Testis (tissue), 5 donors: ENCODE measurements at places on chromosomes 5 and 9.

DNA sequence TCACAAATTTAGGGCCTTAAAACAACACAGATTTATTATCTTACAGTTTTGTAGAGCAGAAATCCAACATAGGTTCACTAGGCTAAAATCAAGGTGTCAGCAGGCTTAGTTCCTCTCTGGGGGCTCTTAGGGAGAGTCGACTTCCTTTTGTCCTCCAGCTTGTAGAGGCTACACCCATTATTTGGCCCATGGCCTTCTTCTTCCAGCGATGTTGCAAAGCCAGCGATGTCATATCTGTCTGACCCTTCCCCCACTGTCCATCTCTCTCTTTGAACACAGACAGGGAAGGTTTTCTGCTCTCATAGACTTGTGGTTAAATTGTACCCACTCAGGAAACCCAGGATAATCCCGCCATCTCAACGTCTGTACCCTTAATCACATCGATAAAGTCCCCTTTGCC lies 60.3 kb upstream of the SHB start:
- DNase-seq = no peak

DNA sequence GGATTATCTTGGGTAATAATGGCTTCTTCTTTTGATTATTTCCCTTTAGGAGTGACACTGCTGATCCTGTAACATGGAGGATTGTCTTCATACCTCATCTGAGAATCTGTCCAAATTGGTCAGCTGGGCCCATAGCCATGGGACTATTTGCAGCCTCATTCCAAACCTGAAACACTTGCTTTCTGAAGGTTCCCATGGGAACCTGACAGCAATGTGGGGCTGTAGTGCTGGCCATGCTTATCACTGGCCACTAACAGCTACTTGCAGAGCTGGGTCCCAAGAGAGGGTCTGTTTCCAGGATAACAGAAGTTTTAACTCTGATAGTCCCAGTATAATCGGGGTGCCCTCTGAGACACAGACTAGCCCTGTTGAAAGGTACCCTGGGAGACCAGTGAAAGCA lies 87.4 kb downstream of the KIAA1958 start:
- DNase-seq = no peak

DNA sequence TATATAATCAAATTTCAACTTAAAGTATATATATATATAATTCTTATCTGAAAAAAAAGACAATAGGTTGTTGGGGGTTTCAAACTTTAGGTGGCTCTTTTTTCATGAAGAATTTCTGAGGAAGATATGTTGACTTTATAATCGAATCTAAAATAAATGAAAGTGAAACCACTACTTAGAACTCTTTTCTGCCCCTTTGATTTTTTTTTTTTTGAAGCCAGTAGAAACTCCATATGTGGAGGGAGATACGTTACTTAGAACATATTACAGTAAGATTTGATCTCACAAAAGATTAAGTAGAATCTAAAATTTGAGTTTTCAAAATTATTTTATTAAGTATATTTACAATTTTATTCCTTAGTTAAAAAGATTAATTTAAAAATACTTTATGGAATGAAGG lies 96.9 kb downstream of the ATG10 start:
- no peak for DNase-seq

DNA sequence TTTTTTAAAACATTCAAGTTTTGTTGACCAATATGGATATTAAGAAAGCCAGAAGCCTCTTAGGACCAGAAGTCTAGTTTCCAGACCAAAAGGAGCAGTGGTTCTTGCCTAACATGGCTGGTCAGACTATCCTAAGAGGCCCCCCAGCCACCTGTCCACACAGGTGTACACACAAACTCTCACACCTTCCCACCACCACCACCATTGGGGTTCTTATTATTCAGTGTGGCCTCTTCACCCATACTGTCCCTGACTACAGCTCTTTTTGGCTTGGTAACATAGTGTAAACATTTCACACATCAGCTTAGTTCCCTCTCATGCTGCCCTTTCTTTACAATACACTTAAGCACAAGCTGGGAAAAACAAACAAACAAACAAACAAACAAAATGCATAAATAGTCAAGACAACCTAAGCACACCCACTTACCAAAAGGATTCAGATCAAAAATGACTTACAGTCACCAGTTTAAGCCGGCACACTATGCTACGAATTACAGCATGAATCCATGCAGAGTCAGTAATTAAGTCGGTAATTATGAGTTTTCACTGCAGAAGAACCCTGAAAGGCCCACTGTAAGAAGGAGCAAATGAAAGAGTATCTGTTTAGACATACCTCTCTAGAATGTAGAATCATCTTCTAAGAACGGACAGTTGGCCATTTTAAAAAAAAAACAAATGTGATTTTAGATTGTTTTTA lies 9.5 kb downstream of the LHFPL2 start:
- no peak for DNase-seq

GRCh38 chr9:70044490-70045307 lies 1.1 kb downstream of the MAMDC2 start:
- peak; percentile 56 for DNase-seq

GRCh38 chr5:154567155-154567554 lies 89.1 kb upstream of the HAND1 start:
- no peak for DNase-seq

DNA sequence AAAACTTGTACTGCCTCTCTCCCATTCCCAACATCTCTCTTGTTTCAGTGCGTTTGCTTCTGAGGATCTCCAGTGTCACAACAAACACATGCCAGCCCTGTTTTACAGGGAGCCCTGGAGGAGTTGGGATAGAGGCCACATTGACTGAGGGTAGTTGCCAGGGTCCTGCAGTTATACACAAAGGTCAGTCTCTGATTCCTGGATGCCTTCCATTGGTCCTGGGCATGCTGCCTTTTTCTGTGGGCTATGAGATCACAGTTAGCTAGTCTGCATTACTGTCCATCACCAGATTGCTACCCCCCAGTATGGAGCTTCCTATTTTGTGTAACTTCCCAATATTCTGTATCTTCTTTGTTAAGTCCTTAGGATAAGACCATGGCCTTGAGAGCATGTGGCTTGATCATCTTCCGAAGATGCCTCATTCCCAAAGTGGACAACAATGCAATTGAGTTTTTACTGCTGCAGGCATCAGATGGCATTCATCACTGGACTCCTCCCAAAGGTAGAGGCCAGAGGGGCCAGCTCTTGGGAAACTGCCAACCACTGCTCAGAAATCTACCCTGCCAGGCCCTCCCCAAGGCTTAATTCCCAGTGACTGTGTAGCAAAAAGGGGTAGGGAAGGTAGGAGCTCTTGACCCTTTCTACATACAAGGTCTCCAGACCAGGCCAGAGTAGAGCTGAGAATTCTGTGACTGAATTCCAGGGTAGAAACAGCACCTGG lies 9.5 kb downstream of the NUDT2 start:
- no peak for DNase-seq

DNA sequence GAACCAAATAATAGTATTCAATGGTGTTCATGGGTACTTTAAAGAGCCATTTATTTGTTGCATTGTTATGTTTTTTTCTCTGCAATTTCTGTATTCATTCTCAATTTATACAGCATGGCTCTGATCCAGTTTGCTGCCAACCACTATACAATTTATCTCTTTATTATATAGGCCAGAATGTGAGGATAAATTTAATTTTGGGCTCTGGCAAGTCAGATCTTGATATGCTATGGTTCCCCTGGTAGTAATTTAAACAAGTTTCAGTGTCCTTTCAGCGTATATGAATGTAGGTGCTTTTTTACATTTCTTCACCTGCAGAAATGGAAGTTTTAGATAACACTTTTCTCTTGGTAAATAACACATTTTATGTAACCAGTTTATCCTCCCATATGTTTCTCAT lies 1118.0 kb upstream of the SEMA6A start:
- no peak for DNase-seq

GRCh38 chr9:93183663-93184431 lies at the start of gene WNK2:
Gene WNK2 (plus strand): TSS chr9:93184139. CDS start chr9:93184930, 791 bp downstream.
- peak; percentile 50 for DNase-seq

- DNase-seq = no peak
Measured at GRCh38 chr9:128908372-128908771, 12.4 kb upstream of the PHYHD1 start.

DNA sequence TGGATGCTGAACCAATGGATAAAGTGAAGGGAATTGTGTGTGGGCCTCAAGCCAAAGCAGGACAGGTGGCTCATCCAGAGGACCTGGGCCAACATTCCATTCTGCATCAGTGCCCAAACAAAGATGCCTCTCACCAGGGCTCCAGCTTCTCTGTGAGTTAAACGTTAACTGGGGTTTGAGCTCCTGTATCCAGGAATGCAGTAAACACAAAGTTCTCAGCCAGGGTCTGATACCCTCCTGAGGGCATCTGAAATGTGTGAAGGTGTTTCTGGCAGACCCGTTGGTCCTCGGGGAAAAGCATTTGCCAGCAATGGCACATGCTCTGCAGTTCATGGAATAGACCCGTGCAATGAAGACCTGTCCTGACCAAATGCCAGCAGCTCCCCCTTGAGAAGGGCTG lies 33.9 kb upstream of the AOPEP start:
- no peak for DNase-seq

DNA sequence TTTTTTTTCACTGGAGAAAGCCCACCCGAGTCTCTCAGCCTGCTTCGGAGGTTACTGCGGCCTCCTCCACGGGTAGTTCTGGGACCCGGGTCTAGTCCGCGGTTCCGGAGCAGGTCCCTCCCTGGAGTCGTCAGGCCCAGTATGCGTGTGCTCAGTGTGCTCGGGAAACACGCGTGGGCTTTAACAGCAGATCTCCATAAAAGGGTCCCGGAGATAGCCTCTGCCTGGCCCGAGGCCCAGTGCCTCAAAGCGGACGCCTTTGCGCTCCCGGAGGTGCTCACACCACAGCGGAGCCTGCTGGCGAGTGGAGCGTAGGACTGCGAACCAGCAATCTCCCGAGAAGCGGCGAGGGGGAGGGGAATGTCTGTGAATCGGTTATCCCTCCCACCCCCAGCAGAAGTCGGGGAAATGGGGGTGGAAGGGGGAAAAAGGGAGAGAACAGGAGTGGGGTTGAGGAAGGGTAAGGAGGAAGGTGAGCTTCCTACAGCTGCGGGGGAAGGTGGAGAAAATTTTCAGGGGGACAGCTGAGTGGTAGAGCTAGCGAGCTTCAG lies 28.7 kb downstream of the CDKN2A start:
- DNase-seq = peak; percentile 81

GRCh38 chr5:77563475-77563874 lies 71.4 kb upstream of the WDR41 start:
- DNase-seq = no peak

GRCh38 chr5:85049020-85049419 lies 664.3 kb upstream of the EDIL3 start:
- DNase-seq = peak; percentile 16

DNA sequence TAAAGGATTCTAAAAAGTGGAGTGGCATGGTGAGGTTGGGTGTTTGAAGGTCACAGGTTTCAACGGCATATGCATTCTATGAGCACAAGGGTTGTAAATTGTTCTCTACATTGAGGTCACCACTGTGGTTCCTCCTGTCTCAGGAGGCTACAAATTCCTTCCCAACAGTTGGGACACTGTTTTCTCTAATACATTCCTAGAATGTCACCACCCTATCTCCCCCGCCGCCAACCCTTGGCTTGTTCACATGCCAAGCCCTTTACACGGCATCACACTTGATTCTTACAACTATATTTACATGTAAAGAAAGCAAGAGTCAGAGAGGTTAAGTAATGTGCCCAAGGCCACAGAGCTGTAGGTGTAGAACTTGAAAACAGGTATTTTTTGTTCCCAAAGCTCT lies 315.1 kb downstream of the RAB3C start:
- no peak for DNase-seq

DNA sequence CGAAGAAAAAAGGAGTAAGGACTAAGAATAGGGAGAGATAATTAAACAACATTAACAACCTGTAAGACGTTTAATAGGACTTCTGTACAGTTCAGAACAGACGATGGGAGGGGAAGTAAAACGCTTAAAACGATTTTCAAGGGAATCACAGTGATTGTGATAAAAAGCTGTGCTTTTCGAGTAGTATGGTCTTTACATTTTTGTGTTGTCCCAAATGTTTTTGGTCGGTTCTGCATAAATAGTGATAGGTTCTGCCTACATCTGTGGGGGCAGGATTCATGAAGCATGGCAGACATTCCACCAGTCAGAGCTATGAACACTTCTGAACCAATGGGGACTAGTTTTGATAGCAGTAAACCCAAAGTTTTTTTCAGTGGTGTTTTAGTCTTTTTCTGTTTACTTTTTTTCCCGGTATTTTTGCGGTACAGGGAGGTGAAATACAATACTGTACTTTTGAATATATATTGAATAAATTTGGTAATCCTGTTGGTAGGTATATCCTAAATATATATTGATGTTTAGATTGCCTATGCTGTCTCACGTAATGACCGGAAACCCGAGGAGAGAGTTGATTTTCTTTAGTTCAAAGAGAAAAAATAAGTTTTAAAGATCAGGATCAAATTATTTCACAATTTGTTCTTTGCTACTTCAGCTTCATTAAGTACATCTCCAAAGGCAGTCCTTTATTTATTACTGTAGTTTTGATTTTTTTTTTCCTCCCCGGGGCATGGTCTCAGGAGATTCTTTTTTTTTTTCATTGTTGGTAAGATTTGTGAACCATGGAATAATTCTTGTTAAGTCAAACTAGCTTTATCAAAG lies 1.3 kb downstream of the ERBIN start:
- peak; percentile 66 for DNase-seq

GRCh38 chr9:95937131-95937530 lies 61.6 kb downstream of the ERCC6L2 start:
- DNase-seq = no peak

GRCh38 chr9:87613265-87614111 lies 112.4 kb upstream of the CTSL start:
- no peak for DNase-seq

DNA sequence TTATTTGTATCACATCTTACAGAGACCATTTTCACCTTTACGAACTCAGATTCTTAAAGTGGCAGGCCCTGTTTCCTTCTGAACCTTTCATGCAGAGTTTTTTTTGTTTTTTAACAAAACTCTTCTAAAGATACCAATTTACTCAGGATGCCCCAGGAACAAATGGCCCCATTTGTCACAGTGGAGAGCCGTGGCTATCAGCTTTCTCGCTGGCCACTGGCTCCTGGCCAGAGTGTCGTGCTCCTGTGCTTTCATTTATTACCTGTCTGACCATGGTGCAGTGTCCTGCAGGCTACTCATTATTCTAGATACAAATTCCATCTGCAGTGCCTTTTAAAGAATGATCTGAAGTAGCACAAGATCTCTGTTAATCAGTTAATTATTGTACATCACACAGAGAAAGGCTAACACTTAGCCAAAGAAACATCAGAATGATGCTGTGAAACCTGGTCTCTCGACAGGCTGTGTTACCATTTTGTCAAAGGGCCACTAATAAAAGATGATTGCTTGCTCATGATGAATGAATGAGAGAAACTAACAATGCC lies 27.8 kb downstream of the ADRA1B start:
- no peak for DNase-seq

GRCh38 chr9:95077053-95077765 lies 240.3 kb downstream of the FANCC start:
- no peak for DNase-seq

GRCh38 chr5:73727470-73727869 lies 101.5 kb downstream of the ARHGEF28 start:
- no peak for DNase-seq

GRCh38 chr5:107533910-107534876 lies 136.5 kb downstream of the EFNA5 start:
- no peak for DNase-seq
